Cardiac atrium fibroblast (primary cell): ENCODE measurements at places on chromosomes 7 and 10. TPM values are rescaled to one million over a fixed set of nuclear protein-coding genes. Genes with fewer than 3 reads are reported as not detected.

AKR1B15 gene
- not detected in 2 replicates for total RNA-seq

COPG2 gene
- total RNA-seq = 17.1 and 20.6 TPM in 2 replicates

BMPER gene
- 23.5 and 29.8 TPM in 2 replicates for total RNA-seq

NT5C3A gene
- total RNA-seq = 10.1 and 13.6 TPM in 2 replicates

SPAG6 gene
- total RNA-seq = not detected in 2 replicates

ANXA8 gene
- 0.16 and 0.54 TPM in 2 replicates for total RNA-seq
